ENCODE measurements at places on chromosomes 7 and 10.

DNA sequence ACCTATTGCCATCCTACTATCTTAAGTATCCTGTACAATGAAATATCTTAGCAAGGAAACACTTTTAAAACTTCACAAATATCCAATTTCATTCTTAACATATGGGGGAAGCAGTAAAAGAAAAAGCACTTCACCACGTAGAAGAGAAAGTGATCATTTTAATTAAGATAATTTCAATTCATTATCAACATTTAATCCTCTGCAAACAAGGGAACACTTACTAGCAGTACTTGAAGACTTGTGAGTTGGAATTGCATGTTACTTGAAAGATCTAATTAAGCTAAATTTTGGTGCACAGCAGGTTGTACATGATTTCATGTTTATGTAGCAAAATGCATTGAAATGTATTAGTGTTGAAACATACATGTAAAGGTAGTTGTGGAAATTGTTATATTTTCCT is 20.8 kb upstream of the CCAR1 start:
- no peak for DNase-seq

- DNase-seq: no peak
Measured at GRCh38 chr7:39534599-39534998, 31.6 kb upstream of the YAE1 start.

DNA sequence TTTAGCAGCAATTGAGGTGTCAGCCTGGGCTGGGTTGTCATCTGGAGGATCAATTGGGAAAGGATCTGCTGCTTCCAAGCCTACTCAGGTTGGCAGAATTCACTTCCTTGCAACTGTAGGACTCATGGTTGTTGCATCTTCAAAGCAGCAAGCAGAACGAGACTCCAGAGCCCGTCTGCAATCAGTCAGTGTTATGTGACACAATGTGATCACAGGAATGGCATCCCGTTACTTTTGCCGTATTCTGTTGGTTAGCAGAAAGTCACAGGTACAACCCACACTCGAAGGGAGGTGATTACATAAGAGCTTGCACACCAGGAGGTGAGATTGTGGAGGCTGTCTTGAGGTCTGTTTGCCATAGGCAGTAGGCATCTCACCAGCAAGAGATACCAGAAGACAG is 15.4 kb upstream of the LYZL1 start:
- no peak for DNase-seq

GRCh38 chr7:30166155-30166840 is 31.5 kb downstream of the MTURN start:
- DNase-seq: no peak

- no peak for DNase-seq
Measured at GRCh38 chr10:21888959-21889358, 114.6 kb downstream of the DNAJC1 start.

GRCh38 chr10:59126991-59127390 is 49.5 kb upstream of the PHYHIPL start:
- no peak for DNase-seq

- DNase-seq: no peak
Measured at GRCh38 chr7:11570922-11571550, 261.0 kb downstream of the THSD7A start.

GRCh38 chr7:32070051-32070405 is 179 bp downstream of the PDE1C start:
- DNase-seq: no peak

DNA sequence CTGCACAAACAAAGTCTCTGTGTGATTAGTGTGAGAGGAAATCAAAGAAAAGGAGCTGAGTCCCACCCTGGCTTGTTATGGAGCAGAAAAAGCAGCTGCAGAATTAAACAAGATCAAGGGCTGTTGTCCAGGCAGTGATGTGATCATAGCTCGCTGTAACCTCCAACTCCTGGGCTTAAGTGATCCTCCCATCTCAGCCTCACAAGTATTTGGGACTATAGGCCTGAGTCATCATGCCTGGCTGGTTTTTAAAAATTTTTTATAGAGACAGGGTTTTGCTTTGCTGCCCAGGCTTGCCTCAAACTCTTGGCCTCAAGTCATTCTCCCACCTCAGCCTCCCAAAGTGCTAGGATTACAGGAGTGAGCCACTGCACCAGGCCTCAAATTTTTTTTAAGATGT is 88.9 kb downstream of the IPMK start:
- no peak for DNase-seq

- no peak for DNase-seq
Measured at GRCh38 chr7:74495112-74496086, 41.7 kb downstream of the GTF2IRD1 start.

All from brain (organoid and tissue), 16 donors.